ENCODE measurements at places on chromosomes 5 and 9. TPM values are rescaled to one million over a fixed set of nuclear protein-coding genes. Genes with fewer than 3 reads are reported as not detected.

GRCh38 chr5:110477911-110478310, 248.6 kb downstream of the TMEM232 start:
- DNase-seq: no peak

DNA sequence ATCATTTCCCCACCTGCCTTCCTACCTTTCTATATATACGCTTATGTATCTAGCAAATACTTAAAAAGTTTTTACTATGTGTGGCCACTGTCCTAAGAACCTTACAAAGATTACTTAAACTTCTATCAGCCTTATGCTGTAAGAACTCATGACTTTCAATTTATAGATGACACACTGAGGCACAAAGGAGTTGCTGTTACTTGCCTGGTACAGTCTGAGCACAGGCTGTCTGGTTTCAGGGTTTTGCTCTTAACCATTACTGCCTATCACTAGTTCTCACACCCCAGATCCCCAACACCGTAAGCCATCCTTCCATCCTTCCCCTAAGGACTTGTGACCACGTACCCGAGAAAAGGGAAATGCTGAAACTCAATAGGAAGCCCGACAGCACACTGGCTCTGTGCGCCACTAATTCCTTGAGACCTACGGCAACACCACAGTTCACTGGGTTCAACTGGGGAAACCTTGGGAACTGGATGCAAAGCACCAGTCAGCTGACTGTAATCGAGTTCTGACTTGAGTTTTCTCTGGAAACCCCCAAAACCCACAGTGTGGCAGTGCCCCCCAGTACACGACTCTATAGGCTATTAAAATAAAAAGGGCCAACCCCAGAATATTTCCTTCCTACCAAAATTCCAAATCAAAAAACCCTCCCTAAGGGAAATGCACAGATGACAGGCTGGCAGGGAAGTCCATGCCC, 56.0 kb downstream of the AUH start:
- no peak for DNase-seq

DNA sequence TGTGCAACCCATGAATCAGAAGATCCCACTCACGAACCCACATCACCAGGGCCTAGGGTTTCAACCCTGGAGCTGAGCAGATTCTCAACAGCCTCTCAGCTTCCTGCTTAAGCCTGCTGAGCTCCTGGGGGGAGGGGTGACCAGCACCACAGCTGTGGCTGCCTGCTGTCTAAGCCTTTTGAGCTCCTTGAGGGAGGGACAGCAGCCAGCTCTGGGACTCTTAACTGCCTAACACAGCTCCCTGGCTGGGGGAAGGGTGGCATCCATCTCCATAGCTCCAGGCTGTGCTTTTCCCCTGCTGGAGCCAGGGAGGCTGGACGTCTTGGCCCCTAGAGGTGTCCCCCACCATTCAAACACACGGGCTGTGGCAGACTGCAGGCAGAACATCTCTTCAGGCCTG, 250.3 kb downstream of the DMAC1 start:
- peak; percentile 25 for DNase-seq

GRCh38 chr9:113648048-113648447, 184.5 kb downstream of the RGS3 start:
- no peak for DNase-seq

- no peak for DNase-seq
Observed at GRCh38 chr5:158324236-158324635, 465.3 kb upstream of the CLINT1 start.

GRCh38 chr5:133364936-133365707, 247.2 kb downstream of the FSTL4 start:
- DNase-seq: peak; percentile 8

GRCh38 chr5:2240118-2240904, 357.6 kb upstream of the IRX4 start:
- DNase-seq: no peak

DNA sequence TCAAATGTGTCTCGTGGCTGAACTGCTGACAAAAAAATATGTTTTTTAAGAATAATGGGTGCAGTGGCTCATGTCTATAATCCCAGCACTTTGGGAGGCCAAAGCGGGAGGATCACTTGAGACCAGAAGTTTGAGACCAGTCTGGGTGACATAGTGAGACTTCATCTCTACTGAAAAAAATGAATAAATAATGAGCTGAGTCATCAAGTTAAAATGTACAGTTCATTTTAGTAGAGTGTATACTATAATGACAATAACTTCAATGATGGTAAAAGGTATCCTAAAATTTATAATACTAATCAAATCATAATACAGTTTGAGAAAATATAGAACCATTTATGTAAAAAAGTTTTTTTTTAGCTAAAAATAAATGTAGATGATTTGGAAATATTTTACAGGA, 37.9 kb upstream of the TJP2 start:
- no peak for DNase-seq

GRCh38 chr9:107737987-107738743, 248.6 kb upstream of the KLF4 start:
- peak; percentile 94 for DNase-seq

- no peak for DNase-seq
Observed at GRCh38 chr9:134175808-134176598, 11.6 kb upstream of the RNU6ATAC start.

FBP2 gene
- not detected for total RNA-seq

GCNT1 gene
- total RNA-seq: 9.9 TPM

OR2S2 gene
- total RNA-seq: under 0.01 TPM
